ENCODE measurements at places on chromosomes 13 and 19.

DNA sequence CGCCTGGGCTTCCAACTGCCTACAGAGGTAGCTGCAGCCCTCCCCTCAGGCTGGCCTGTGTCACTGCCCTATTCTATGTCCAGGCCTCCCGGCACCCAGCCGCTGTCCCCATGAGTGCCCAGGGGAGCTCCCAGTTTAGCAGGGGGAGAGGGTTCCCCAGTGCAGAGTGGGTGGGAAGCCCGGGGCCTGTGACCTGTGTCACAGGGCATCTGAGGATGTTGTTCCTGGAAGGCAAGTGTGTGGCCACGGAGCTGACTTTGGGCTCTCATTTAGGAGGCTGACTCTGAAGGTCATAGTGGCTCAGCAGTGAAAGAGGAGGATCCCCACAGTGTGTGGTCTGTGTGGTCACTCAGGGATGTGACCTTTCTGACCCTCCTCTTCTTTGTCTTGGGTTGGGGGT, 25.1 kb downstream of the PPP1R37 start:
- no peak for DNase-seq

DNA sequence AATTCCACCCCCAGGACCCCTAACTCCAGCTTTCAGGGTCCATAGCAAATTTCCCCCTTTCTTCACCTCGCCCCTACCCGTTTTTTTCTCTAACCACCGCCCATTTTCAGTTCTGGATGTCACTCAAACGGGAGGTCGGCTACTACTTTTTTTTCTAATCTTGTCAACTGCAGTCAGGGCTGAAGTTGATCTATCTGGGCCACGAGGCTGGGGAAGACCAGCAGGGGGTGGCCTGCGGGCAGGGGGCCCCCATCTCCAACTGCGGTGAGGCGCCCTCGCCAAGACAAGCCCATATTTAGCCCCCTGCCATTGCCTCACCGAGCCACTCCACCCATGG, 748 bp downstream of the LHFPL6 start:
- DNase-seq: no peak

- peak; percentile 95 for DNase-seq
Observed at GRCh38 chr19:49665351-49666119, at the start of the genes BCL2L12 and IRF3. TSS of gene BCL2L12 (plus strand) at chr19:49665933. CDS start at chr19:49666693, 760 bp downstream. TSS of gene IRF3 (minus strand) at chr19:49665857. CDS start at chr19:49664838, 1,019 bp downstream.

DNA sequence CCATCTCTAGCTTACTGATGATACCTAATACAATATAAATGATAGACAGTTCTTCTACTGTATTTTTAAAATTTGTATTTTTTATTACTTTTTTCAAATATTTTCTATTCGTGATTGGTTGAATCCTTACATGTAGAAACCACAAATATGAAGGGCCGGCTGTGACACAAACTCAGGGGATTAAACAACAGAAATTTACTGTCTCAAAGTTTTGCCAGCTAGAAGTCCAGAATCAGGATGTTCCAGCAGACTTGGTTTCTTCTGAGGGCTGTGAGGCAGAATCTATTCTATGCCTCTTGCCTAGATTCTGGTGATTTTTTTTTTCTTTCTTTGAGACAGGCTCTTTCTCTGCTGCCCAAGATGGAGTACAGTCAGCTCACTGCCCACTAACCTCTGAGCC, 13.8 kb downstream of the FPR1 start:
- DNase-seq: no peak

DNA sequence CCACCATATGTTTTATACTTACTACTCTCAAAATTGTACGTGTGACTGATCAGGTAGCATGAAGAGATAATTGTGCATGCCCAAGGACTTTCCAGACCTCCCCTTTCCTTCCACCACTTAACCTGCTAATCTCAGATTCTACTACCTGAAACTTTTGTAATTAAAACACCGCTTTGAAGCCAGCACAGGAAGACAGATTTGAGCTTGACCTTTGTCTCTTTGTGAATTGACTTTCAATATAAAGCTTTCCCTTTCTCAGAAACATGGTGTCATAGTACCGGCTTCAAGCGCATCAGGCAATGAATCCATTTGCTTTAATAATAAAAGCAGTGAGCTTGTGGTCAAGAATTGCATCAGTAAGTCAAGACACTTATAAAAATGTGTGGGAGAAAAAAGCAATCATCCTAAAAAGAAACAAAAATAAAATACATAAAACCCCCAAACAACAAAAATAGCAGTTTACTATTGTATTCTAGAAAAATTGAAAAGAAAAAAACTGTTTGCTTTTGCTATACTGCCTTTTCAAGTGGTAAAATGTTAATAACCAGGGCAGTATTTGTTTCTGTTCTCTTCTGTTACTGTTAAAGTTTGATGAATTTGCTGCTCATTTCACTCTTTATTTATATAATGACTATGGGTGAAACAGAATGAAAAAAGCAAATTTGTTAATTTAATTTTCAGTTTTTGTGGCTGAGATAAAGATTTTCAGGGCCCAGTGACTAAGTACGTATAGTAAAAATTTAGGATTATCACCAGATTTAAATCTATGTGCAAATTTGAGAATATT, 2075.3 kb downstream of the PCDH9 start:
- DNase-seq: no peak

- DNase-seq: no peak
Observed at GRCh38 chr13:20998649-20999415, 62.6 kb downstream of the LATS2 start.

DNA sequence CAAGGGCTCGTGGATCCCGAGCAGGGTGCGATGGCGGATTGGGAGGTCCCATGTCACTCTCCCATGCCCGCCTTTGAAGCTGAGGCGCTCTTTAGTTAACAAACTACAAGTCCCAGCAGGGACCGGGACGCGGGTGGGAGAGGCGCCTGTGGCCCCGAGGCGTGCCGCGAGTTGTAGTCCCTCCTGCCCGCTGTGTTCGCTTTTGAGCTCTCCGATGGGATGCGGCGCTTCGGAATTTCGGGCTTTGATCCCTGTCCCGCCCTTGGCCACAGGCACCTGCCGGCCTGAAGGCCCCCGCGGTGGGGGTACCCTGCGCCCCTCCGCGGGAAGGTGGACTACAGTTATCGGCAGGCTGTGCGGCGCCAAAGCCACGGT, 11.0 kb downstream of the CYTH2 start:
- DNase-seq: no peak

DNA sequence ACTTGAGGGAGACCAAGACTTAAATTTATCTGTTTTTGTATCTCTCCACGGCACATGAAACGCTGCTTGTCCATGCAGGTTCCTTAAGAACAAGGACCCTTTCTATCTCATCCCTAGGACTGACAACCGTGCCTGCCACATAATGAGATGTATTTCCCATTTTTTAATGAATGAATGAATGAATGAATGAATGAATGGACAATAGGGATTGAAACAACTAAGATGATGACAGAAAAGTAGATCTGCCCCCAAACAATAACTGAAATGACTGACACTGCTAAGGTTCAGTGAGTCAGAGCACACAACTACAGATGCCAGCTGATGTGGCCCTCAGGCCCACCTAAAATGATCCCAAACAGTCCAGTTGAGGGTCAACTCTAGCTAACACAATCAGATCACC, 69.8 kb downstream of the USP12 start:
- no peak for DNase-seq

DNA sequence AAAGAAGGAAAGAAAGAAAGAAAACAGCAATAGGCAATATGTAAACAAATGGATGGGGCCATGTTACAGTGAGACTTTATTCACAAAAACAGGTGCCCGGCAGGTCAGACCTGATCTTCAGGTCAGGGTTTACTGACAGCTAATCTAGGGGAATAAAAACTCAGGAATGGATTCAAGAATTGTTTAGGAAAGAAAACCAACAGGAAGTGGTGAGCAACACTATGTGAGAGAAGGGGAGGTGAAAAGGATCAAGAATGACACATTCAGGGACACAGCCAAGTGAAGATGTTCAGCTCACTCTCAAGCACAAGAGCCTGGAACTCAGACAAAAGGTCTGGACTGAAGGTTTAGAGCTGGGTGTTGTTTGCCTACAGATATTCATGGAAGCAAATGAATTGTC, 244.5 kb downstream of the EFNB2 start:
- no peak for DNase-seq

- no peak for DNase-seq
Observed at GRCh38 chr13:20136781-20137703, 23.8 kb downstream of the GJA3 start.

DNA sequence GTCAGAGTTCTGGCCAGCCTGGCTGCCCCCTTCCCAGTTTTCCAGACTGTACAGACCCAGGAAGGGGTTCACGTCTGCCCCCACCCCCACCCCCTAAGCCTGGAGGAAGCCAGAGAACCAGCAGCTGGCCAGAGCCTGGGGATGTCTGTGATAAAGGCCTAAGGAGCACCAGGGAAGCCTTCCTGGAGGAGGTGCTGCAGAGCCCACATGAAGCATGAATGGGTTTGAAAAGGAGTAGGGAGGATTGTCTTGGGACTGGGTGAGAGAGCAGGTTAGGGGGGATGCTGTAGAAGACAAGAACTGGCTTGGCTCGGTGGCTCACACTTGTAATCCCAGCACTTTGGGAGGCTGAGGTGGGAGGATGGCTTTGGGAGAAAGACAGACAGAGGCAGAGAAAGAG, 5.8 kb downstream of the SHKBP1 start:
- DNase-seq: no peak

DNA sequence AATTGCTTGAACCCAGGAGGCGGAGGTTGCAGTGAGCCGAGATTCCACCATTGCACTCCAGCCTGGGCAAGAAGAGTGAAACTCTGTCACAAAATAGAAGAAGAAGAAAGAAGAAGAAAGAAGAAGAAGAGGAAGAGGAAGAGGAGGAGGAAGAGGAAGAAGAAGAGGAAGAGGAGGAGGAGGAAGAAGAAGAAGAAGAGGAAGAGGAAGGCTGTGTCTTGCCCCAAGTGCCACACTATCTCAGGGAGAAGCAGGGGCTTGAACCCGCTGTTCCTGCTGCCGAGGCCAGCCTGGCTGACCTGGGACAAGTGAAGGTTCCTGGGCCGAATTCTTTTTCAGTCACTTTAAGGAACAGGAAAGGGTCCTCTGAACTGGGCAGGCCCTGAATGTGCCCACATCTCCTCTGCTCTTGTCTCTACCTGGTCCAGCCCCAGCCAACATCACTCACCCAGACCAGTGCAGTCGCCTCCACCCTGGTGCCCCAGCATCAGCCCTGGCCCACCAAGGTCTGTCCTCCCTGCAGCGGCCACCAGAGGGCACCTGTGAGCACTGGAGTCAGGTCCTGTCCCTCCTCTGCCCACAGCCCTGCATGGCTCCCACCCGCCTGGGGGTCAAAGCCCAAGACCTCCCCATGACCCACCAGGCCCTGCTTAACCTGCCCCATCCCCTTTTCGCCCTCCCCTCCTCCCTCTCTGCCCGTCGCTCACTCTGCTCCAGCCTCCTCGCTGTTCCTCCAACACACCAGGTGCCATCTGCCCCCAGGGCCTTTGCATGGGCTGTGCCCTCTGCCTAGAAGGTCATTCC, 20.0 kb downstream of the TICAM1 start:
- DNase-seq: peak; percentile 65

- no peak for DNase-seq
Observed at GRCh38 chr13:75554464-75554863, 4.9 kb downstream of the UCHL3 start.

GRCh38 chr13:48859272-48860105, 116.2 kb upstream of the FNDC3A start:
- DNase-seq: no peak

- no peak for DNase-seq
Observed at GRCh38 chr13:20291675-20292074, 59.6 kb upstream of the GJB6 start.

GRCh38 chr19:5718037-5718578, 1.8 kb downstream of the LONP1 start:
- DNase-seq: no peak

GRCh38 chr19:13557756-13558398, 51.6 kb upstream of the CACNA1A start:
- DNase-seq: no peak

- no peak for DNase-seq
Observed at GRCh38 chr13:90393408-90393807, 954.1 kb upstream of the MIR17HG start.

DNA sequence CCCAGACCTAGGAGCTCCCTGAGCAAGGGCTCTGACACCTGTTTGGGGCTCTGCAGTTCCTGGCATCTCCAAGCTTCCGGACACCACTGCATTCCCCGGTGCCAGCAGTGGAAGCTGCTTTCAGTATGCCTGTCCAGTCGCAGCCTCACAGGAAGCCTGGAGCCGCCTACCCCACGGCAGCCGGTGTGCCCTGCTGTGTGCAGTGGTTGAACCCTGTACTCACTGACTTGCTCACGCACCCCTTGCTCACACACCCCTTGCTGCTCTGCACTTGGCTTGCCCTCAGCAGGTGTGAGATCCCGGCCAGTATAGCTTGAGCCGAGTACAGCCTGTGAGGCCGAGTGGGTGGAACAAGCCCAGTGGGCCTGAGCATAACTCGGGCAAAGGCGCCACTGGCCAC, 70.3 kb downstream of the PIBF1 start:
- DNase-seq: no peak

- DNase-seq: no peak
Observed at GRCh38 chr19:12478234-12478941, 6.2 kb downstream of the ZNF709 start.

DNA sequence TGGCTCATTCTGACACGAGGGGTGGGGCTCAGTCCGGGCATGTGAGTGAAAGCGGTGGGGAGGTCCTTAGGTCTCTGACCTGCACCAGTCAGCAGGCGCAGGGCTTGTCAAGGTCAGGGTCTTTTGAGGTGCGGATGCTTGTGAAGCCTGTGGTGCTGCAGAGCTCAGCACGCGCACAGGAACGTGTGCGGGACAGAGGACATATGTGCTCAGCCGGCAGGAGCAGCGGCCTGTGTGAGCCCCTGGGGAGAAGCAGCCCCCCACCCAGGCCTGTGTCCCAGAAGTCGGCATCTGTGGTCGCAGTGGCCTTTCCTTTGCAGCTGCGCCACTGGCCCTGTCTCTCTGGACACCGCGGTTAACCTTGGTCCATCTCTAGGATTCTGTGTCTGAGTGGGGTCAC, 30.9 kb downstream of the ATP4B start:
- peak; percentile 42 for DNase-seq

GRCh38 chr19:14073261-14073924, 807 bp downstream of the MISP3 start:
- peak; percentile 68 for DNase-seq

DNA sequence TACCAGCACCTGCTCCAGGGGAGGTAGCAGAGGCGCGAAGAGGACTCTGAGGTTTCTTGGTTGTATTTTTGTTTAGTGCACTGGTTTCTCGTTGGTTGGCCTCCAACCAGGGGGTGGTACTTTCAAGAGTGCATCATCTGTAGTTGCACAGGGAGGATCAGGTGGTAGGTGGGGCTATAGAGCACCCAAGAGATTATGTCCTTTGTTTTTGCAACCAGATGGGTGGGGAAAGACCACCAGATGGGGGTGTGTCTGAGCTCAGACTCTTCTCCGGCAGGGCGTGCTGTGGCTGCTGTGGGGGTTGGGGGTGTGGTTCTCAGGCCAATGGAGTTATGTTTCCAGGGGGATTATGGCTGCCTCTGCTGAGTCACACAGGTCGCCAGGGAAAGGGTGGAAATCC, 254.4 kb upstream of the KLF12 start:
- DNase-seq: no peak

- no peak for DNase-seq
Observed at GRCh38 chr19:39218230-39219007, 14.4 kb upstream of the SYCN start.

All from breast epithelium (tissue), 4 donors.